ENCODE measurements at places on chromosomes 13 and 19.
A peak's percentile ranks its signal among the peaks of the same experiment; 100 is the strongest.

DNA sequence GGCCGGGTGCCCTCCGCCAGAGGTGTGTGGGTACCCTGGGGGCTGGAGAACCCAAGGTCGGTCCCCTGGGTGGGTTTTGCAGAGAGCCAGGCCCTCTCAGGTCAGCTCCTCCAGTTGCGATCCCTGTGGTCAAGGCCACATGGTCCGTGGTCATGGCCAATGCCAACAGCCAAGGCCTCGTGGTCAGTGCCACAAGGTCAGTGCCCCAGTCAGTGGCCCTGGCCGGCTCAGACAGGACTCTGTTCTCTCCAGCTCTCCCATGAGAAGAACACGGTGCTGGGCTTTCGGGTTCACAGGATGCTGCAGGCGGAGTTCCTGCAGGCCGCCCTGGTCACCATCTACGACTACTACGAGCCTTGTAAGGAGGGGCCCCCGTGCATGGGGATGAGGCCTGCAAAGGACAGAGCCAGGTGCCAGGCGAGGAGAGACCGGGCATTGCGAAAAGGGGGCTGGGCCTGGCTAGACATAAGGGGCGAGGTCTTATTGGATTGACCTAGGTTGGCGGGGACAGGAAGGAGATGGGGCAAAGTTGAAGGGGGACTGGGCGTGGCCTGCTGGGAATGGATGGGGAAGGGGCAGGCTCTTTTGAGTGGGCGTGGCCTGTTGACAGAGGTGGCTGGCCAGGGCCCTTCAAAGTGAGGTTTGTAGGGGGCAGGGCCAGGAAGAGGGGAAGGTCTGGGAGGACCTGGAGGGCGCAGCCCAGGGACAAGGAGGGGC lies 15.2 kb upstream of the SHFL start:
- no peak for DNase-seq

- peak; percentile 62 for DNase-seq
Observed at GRCh38 chr13:44971656-44972595, 17.3 kb downstream of the NUFIP1 start.

DNA sequence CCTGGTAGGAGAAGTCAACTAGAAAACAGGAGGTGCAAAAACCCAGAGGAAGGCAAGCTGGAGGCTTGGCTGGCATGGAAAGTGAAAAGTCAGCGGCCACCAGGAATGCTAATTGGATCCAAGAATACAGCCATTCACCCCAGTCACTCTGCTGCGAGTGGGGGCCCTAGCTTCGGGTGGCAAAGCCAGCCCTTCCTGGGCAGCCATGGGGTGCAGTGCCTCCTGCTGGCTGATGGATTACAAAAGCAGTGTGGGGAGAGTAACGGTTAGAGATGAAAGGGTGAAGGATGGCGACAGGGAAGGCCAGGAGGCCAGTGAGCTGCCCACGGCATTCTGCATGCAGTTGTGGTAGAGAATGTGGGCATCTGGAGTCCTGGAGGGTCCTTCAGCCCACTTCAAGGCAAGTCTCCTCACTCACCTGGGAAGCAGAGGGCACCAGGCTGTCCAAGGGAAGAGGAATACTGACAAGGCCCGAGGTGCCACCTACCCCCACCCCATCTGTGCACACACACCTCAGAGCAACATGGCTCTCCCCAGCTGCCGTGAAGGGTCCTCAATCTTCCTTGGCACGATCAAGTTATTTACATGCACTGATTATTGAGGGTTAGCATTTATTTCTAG lies 20.3 kb upstream of the EPHX3 start:
- DNase-seq, result peak; percentile 54

DNA sequence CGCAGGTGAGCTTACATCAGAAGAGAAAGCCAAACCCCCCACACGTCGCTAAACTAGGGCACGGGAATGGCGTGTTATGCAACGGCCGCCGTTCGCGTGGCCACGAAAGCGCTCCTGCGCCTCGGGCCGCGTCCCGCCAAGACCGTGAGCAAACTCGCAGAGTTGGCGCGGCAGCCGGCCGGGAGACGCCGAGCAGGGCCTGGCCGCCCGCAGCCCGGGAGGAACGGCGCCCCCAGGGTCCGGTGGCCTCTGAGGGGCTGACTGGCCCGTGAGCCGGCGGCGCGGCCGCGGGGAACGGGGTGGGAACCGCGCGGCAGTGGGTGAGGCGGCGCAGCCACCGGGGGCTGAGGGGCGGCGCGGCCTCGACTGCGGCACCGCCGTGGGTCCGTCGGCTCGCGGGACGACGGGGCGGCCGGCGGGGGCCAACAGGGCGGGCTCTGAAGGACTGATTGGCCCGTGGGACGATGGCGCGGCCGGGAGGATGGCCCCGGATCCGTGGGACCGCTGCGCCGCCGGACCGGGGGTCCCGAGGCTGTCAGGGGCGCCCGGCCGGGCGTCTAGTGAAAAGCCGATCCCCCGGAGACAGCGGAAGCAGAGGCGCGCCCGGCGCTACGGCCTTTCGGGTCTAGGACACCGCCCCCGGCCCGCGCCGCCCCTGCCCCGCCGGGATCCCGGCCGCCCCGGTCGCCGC lies 903 bp downstream of the LATS2 start:
- DNase-seq, result peak; percentile 64

DNA sequence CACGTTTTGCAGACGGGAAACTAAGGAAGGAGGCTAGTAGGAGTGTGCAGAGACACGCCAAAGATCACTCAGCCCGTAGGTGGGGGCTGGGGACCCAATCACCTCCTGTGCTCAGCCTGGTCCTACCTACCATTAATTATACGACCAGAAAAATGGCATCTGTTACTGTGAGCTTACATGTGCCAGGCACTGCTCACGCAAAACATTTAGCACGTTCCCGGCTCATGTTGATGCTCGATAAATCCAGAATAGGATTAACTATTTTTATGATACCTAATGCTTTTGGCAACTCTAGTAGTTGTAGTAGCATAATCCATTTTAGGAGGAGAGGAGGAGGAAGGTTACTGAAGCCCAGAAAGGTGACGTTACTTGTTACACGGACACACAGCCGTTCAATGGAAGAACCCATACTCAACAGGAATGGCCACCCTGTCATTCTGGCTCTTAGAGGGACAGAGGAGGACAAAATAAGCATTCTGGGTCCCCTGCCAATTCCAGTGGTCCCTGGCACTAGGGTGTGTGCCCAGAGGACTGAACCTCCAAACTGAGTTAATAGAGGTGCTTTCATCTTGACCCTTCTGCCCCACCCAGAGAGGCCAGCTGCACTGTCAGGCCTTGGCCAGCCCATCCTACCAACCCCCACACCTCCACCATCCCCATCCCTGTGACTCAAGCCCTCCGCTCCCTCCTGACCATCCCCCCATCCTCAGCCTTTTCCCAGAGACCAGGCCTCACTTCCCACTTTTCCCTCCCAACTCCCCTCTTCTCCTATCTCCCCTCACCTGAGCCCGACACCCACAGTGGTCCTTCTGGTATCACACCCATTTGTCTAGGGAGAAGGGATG lies 5.0 kb upstream of the EML2 start:
- no peak for DNase-seq

DNA sequence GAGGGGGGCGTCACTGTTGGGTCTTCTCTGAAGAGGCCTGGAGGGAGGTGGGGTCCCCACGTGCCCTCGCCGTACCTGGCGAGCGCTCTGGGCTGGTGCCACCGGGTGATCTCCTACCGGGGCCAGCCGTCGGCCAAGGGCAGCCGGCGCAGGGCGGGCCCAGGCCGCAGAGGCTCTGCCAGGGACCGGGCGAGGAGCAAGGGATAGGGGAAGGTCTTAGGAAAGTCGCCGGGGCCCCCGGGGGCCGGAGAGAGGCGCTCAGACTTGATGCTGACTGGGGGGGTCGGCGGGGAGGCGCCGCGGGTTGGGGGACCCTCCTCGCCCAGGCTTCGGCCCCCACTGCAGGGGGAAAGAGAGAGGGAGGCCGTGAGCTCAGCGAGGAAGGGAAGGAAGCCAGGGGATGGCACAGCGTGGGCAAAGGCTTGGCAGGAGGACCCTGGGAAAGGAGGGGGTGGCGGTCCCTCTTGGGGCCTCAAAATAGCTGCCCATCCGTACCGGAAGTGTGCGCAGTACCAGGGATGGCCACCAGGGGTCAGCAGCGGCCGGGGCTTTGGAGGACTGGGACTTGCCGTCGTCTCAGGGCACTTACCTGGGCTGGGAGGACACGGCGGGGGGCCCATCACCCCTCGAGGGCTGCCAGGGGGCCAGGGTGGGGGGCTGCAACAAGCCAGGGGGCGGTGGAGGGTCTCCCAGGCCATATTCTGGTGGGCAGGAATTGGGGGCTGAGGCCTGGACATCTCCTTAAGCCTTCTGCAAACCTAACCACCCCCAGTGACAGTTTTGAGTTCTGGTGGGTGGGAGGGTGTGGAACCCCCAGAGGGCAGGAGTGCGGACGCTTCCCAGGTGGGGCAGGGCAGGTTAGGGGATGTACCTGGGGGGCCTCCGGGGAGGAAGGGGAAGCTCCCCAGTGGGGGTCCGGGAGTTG lies 7.7 kb upstream of the TMEM161A start:
- peak; percentile 62 for DNase-seq

DNA sequence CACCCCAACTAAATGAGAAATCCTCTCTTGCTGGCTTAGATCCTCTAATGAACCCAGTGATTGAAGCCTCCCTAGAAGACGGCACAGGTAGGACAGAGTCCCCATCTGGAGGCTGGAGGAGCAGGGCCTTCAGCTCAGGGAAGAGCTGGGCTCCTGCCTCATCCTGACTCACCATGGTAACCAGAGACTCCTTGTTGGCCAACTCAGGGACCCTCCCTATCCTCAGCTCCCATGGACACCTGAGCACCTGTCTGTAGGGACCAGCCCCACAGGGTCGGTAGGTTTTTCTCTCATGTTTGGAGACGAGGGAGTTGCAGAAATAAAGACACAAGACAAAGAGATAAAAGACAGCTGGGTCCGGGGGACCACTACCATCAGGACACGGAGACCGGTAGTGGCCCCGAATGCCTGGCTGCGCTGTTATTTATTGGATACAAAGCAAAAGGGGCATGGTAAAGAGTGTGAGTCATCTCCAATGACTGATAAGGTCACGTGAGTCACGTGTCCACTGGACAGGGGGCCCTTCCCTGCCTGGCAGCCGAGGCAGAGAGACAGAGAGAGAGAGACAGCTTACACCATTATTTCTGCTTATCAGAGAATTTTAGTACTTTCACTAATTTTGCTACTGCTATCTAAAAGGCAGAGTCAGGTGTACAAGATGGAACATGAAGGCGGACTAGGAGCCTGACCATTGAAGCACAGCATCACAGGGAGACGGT lies 26.6 kb downstream of the SIGLEC7 start:
- no peak for DNase-seq
